ENCODE measurements at places on chromosomes 5 and 9.

- DNase-seq, result no peak
Observed at GRCh38 chr5:109016300-109016699, 268.6 kb downstream of the FER start.

GRCh38 chr9:19583890-19584289, 175.1 kb downstream of the ACER2 start:
- no peak for DNase-seq

DNA sequence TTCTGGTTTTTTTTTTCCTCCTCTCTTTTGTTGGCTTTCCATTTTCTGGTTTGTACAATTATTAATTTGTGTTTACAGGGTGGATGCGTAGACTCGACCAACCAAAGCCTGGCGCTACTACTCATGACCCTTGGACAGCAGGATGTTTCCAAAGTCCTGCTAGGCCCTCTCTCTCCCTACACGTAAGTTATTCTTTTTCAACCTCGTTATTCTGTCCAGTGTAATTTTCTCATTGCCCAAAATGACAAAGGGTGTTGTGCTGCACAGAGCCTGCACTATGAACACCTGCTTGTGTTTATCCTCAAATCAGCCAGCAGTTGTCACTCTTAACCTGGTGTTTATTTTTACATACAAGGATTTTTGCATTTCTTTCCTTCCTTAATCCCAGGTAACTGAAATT, 56.6 kb downstream of the RCL1 start:
- DNase-seq, result no peak

DNA sequence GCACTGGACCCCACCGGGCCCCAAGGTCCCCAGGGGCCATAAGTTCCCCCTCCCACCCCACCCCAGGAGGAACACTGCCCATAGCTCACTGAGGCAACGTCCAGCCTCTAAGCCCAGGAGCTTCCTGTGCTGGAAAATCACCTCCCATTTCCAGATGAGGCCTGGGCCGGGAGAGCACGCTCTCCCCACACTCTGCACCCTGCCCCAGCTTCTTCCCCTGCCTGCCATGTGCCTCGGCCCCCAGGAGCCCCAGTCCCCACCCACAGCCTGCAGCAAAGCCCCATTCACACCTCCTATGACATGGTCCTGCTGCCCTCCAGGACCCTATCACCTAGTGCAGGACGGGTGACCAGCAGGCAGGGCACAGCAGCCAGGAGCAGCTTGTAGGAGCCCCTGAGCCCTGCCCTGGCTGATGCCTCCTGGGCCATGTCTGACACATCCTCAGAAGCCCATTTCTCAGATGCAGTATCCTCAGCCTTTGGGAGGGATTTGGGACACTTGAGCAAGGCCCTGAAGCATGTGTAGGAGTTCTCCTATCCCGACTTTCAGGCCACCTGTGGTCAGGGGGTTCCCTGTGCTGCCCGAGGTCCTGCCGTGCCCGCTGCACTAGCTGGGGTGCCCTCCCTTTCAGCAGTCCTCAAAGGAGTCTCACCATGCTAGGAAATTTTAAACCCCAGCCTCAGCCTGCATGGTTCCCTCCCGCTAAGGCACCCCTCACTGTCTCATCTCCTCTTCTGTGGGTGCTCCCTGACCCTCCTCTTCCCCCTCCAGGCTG, 119.4 kb upstream of the FOXD4L5 start:
- no peak for DNase-seq

GRCh38 chr9:78574354-78575045, 277.6 kb downstream of the PSAT1 start:
- no peak for DNase-seq

DNA sequence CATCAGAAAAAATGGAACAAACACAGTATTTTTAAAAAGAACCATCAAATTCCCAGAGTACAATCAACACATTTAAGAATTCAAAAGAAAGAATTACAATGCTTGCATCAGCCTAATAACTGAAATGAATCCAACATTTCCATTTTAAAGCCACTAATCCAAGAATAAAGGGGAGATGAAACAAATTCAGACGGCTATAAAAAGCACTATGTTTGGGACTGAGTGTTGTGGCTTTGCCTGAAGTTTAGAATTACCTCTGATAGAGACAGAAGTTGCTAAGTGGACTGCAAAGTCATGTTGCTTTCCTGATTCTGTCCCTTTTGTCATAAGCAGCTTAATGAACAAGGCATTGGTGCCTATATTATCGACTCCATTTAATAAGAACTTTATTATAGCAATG, 135.4 kb upstream of the RGMB start:
- no peak for DNase-seq

DNA sequence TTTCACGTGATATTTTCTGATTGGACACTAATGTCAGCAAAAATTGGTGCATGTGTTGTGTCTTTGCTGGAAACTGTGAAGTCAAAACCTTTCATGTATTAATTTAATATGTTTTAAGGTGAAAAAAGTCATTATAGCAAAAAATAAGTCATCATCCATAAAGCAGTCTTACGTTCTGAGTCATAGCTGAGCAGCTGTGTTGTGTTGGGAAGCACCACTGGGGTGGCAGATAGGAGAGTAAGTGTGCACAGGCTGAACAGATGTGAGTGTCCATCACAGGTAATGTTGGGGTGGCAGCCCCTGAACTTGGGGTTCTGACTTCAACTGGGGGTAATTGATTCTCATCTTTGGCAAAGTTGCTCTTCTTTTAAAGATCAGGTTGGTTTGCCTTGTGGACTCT, 156.8 kb downstream of the NXNL2 start:
- DNase-seq, result no peak

DNA sequence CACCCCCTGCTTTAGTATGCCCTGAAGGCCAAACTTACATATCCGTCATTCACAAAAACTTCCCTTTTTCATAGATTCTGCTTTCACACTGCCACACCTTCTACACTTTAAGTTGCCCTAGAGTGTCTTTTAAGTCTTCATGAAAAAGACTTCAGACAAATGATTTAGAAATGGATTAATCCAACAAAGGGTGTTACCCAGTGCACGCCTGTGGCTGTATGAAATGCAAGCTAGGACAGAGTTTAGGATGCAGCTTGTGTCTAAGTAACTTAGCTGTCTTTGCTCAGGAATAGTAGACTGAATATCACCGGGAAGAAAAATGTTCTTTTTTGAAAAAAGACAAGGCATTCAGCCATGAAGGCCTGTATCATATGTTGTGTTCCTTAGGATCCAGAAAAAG, 210.0 kb downstream of the MPDZ start:
- DNase-seq, result no peak

GRCh38 chr9:110583237-110583636, 3.7 kb upstream of the SVEP1 start:
- no peak for DNase-seq

GRCh38 chr9:125537442-125538091, 169.4 kb downstream of the MAPKAP1 start:
- DNase-seq, result no peak

Measured in GM13976 (cell line).